ENCODE measurements at places on chromosomes 7 and 10.
A peak's percentile ranks its signal among the peaks of the same experiment; 100 is the strongest.

DNA sequence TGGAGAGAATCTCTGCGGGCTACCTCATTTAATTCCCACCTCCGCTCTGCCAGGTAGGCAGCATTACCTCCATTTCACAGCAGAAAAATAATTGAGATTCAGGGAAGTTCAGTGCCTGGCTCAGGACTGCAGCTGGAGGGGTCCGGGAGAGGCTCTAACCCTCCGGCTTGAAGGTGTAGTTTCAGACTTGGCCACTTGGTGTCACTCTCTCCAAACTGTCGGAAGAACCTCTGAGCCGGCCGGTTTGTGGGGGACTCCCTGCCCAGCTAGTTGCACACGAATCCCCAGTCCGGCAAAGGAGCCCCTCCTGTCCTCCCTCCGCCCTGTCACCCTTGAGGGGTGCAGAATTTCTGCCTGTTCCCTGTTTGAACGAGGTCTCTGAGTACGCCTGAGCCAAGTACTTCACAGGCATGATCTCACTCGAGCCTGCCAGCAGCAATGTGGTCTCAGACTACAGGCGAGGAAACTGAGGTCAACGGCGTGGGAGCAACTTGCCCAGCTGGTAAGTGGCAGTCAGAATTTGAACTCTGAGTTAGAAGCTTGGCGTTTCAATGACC is 144.7 kb upstream of the ZNF716 start:
- DNase-seq: no peak

GRCh38 chr7:73308074-73308664 is 457 bp downstream of the NSUN5 start:
- no peak for DNase-seq

- no peak for DNase-seq
Observed at GRCh38 chr10:91930939-91931338, 7.4 kb downstream of the BTAF1 start.

DNA sequence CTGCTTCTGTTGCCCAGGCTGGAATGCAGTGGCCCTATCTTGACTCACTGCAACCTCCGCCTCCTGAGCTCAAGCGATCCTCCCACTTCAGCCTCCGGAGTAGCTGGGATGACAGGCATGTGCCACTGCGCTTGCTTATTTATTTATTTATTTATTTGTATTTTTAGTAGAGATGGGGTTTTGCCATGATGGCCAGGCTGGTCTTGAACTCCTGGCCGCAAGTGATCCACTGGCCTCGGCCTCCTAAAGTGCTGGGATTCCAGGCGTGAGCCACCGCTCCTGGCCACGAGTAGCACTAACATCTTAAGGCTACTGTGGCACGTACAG is 70.9 kb downstream of the CARD11 start:
- no peak for DNase-seq

DNA sequence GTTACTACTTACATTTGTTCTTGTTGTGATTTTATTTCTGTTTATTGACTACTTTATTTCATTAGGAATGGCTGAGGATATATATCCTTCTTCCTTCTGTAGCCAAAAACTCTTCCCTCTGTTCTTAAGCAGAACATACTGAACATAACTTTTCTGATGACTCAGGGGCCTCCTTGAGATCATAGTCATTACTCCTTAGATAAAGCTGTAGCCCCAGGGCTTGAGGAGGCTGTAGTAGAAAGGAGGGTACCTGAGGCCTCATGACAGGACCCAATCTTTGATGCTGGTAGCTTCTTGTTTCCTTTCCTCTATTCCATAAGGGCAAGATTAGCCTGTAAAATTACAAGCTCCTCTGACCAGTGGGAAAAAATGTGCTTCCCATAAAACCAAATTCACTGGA is 41.2 kb upstream of the FGFR2 start:
- no peak for DNase-seq

DNA sequence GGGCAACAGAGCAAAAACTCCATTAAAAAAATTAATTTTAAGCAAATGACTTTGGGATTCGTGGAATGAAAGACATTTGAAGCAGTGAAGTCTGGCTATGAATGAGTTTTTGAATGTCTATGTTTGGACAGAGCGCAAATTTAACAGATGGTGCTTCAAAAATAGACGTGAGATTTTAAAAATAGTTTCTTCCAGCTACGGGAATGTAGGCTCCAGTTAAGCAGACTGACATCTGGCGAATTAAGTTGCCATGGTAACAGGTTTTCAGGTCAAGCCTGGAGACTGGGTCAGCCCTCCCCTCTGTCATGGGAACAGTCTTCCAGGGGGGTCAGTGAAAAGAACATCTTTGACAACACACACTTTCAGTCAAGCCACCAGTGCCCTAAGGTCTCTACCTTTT is 62.0 kb downstream of the MYOF start:
- DNase-seq: no peak

- no peak for DNase-seq
Observed at GRCh38 chr7:51180092-51180491, 136.5 kb downstream of the COBL start.

DNA sequence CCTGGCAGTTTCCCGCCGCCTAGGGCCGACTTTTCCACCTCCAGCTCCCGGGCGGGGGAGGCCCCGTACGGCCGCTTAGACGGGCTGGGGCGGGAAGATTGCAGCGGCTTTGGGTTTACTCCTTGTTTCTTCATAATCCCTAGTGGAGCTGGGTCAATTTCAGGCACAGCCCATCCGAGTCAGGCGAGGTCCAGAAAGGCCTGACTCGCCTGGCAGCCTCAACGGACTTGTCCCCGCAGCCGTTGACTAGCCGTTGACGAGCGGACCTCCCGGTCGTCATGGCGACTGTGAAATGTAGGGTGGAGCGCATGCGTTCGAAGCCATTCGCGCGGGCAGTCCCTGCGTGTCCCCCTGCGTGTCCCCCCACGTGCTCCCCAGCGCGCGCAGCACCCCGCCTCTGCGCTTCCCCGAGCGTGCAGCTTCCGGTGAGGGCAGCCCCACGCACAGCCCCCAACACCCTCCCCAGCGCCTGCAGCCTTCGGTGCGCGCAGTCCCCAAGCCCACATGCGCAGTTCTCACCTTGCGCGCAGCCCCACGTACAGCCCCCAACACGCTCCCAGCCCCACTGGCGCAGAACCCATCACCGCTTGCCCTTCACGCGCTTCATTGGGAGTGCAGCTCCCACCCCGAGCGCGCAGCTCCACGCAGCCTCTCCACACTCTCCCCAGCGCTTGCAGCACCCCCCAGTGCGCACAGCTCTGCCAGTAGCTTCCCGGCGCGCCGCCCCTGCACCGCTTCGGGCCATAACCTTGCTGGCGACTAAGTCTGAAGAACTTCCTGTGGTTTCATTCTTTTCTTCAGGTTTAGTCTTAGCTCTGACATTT is 67.8 kb downstream of the TBX20 start:
- no peak for DNase-seq

DNA sequence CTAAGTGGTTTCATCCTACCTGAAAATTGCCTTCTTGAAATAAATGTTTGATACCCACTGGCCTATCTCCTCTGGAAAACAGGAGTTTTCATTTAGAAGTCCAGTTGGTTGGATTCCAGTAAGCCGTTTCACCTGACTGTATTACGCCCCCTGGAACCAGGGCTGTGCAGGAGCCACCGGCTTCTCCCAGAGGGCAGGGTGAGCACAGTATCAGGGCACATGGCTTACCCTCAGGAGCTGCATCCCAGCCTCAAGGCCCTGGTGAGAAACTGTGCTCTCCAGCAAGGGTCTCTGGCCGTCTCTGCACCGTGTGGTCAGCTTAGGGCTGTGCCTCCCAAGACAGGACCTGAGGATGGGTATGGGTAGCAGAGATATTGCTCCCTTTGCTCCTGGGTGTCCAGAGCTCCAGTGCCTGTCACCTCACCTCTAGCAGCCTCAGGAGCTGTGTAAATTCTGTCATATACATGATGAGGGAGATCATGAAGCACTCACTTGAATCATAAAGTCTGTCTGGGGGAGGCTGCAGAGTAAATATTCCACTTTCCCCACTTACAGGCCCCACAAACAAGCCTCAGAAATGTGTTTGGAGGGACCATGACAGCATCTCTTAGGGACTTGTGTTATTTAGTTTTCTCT is 109.6 kb upstream of the SAMD8 start:
- DNase-seq: no peak

DNA sequence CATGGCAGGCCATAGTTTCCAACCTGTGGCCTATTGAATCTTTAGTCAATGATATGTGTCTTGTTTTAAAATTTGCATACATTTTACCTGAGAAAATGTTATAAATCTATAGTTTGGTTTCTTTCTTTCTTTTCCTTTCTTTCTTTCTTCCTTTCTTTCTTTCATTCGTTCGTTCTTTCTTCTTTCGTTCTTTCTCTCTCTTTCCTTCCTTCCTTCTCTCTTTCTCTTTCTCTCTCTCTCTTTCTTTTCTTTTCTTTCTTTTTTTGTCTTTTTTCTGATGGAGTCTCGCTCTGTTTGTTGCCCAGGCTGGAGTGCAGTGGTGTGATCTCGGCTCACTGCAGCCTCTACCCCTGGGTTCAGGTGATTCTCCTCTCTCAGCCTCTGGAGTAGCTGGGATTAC is 133.3 kb downstream of the IDE start:
- DNase-seq: no peak

DNA sequence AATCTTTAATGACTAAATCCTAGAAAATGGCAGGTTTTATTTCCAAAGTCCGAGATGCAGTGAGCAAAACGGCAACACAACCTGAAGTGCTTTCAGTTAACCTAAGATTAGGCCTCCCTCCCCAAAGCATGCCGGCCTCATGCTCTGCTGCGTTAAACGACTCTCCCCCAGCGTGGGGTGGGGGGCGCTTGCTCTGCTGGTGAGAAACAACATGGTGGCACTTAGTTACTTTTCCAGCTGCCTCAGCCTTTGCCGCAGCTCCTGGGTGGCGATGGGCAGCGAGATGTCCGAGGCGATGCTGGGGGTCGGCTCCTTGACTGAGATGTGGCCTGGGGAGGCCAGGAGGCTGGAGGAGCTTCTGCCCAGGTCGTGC is 36.7 kb upstream of the NCAPG2 start:
- DNase-seq: no peak

GRCh38 chr10:114719311-114719710 is 61.2 kb upstream of the ABLIM1 start:
- no peak for DNase-seq

- DNase-seq: no peak
Observed at GRCh38 chr7:93943816-93944540, 22.4 kb downstream of the GNG11 start.

- DNase-seq: peak; percentile 70
Observed at GRCh38 chr10:72337039-72337629, 17.6 kb downstream of the DNAJB12 start.

- no peak for DNase-seq
Observed at GRCh38 chr10:24900888-24901685, 51.3 kb downstream of the PRTFDC1 start.

DNA sequence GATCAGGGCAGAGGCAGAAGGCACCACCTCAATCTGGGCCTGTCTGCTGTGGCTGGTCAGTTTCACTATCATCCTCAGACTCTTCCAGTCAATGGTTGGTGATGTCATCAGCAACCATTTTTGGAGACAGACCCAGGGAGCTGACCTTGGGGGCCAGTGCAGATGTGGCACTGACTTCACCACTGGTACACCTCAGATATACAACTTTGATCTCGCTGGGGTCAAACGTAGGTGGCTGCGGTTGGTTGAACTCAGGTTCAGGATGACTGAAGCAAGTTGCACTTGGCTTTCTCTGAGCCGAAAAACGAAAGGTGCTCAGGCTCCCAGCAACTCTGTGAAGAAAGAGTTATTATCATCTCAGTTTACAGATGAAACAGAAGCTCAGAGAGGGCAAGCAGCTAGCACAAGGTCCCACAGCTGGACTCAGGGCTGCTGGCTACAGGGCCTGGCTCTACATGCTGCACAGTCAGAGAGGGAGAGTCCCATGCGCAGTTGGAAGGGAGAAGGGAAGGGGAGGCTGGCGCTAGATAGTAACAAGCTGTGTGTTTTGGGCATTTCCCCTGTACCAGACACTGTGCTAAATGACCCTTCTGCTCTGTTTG is 27.2 kb downstream of the ANKRD16 start:
- DNase-seq: no peak

- DNase-seq: no peak
Observed at GRCh38 chr10:124568848-124569622, 107.4 kb downstream of the LHPP start.

- DNase-seq: no peak
Observed at GRCh38 chr7:101519324-101520023, 109.6 kb downstream of the MYL10 start.

DNA sequence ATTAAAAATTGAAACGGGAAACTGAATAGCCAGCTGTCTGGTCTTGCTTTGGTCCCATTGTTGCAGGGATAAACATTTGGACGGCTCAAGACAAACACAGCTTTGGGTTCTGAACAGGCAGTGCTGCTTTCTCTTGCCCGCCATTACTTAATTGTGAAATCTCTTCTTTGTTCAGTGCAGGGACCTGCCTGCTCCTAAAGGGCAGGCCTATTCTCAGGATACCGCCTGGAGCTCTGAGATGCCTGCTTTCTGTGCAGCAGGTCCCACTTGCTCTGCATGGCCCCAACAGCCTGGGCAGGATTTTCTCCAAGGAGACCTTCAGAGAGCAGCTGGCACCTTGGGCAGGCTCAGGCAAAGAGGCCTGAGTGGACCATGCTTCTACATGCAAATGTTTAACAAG is 237.6 kb downstream of the KCNMA1 start:
- no peak for DNase-seq

- DNase-seq: no peak
Observed at GRCh38 chr7:13421776-13422175, 567.7 kb downstream of the ETV1 start.

DNA sequence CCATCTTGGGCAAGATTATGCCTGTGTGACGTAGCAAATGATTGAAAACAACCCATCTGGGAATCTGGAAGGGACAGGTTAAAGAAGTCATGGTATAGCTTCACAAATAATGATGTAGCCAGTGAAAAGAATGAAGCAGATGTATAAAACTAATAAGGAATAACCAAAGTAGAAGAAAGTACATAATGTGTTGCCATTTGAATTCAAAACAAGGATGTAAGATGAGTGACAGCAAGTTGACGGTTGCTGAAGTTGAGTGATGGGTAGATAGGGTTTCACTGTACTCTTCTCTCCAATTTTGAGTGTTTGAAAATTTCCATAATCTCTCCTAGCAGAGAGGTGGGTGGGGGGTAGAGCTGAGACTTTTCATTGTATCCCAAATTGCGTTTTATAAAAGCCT is 133.6 kb downstream of the FANK1 start:
- no peak for DNase-seq
